ENCODE measurements at places on chromosomes 12 and 14. TPM values are rescaled to one million over a fixed set of nuclear protein-coding genes. Genes with fewer than 3 reads are reported as not detected.

DNA sequence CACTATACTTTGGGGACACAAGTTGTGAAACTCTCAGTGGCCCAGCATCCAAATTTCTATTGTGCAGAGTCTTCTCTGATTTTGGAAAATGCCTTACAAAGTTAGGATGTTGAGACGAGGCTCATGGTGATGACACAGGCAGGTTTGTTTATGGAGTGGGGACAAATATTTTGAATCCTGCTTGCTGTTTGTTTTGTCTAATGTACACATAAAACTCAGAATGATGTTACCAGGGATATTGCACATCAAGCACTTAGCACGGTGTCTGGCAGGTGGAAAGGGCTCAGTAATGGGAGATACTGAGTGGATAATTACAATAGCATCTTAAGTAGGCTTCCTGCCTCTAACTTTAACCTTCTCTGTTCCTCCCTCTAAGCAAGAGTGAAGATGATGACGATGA is 628.9 kb upstream of the TBX3 start:
- no peak for DNase-seq

DNA sequence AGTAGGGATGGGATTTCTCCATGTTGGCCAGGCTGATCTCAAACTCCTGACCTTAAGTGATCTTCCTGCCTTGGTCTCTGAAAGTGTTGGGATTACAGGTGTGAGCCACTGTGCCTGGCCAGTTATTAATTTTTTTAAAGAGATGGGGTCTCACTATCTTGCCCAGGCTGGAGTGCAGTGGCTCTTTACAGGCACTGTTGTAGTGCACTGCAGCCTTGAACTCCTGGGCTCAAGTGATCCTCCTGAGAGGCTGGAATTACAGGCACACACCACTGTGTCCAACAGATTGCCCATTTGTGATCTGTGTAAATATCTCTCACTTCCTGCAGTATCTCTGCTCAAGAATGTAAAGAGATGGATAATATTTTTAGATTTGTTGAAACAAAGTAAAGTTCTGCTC is 45.9 kb downstream of the PTPN11 start:
- DNase-seq, result no peak

- no peak for DNase-seq
These were observed 67.8 kb downstream of the AKAP6 start for GRCh38 chr14:32396885-32397284.

- no peak for DNase-seq
These were observed 2.0 kb downstream of the WNT5B start for GRCh38 chr12:1630827-1631591.

DNA sequence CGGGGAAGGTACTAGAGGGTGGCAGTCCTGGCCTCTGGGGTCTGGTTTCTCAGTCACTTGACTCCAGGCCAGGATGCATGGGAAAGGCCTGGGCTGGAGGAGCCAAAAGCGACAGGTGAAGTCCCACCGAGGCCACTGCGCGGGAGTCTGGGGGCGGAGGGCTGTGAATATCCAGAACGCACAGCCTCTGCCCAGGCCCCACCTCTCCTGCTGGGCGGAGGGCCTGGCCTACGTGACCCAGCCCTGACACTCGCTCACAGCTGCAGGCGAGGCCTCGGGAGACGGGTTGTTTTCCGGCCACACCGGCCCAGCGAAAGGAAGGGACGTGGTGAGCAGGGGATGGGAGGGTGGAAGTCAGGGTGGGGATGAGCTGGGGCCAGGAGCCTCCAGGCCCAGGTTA is 91.2 kb downstream of the RFLNA start:
- no peak for DNase-seq

GRCh38 chr12:31325524-31325875 is 450 bp downstream of the SINHCAF start:
- DNase-seq, result peak; percentile 17

DNA sequence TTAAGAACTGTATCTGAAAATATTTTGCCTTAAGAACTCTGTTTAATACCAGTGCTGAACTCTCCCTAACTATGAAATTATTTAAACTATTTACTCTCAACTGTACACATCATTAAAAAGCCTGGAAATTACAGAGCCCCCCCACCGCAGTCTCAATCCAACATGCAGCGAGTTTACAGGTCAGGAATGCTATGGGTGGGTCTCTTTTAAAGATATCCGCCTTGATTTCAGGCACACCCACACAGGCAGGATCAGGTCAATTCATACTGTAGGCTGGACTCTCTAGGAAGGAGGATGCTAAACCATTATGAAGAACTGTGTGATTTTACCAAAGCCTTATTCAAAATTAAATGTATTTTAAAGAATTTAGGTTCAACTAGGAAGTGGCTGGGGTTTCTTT is 16.5 kb downstream of the SPTLC2 start:
- no peak for DNase-seq

DNA sequence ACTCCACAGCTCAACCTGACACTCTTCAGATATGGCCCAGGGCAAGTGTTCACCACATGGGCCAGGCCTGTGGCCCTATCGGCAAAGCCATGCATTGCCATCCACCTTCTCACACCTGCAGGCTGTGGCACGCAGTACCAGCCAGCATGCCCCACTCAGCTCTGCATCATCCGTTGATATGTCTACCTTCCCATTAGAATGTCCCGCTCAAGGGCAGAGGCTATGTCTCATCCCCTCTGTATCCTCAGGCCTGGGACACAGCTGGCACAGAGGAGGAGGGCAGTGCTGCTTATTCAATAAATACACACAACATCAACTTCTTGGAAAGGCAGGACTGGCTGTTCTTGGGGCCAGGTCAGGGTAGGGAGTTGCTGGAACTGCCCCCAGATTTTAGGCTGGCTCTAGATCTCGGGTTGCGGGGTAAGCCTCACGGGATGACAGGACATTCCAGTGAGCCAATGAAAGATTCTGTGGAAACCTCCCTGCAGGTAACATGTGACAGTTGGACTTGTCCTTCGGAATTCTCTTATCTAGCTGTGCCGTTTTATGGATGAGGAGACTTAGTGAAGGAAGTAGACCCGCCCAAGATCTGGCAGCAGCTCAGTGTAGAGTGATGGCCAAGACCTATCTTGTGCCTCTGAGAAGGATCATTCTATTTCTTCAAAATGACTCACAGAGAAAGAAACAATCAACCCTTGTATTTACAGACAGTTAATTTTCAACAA is 25.6 kb downstream of the SYNE3 start:
- DNase-seq, result no peak

DNA sequence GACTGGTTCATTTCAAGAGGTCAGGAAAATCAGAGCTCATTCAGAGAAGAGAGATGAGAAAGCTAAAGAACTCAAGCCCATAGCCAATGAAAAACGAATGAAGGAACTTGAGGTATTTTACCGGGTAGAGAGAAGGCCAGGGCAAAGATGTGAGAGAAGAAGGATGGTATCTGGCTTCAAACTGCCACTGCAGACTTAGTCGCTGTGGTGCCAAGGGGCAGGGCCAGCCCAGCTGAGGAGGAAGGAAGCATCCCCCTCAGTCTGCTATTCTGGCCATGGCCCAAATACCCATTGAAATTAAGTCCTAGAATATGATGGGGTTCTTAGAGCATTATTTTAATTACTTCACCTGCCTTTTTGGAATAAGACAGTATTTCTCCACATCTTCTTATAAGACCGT is 69.2 kb downstream of the ANO2 start:
- no peak for DNase-seq

DNA sequence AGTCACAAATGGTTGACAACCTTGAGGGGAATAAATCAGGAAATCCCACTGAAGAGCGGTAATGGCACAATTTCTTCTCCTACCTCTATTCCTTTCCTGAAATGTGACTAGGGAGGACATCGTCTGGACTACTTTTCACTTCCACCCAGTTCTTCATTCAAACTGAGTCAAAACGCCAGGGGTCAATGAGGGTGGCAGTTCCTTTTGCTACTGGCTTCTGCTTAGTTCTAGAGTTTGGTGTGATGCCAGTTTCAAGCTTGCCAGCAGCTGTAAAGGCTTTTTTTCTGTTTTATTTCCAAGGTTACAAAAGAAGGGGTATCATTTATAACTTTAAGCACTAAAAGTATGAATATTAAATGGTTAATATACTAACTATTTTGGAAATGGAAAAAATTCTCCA is 286.5 kb downstream of the SOX5 start:
- DNase-seq, result no peak

GRCh38 chr12:114408471-114408885 is 2.5 kb upstream of the TBX5 start:
- DNase-seq, result no peak

- no peak for DNase-seq
These were observed 51.3 kb downstream of the WASHC4 start for GRCh38 chr12:105158876-105159275.

The MYH6 gene
- 0.03 TPM for total RNA-seq

The EEF1AKMT3 gene
- total RNA-seq, result 16.8 TPM

The LMO3 gene
- total RNA-seq, result 15.3 TPM

The CCDC196 gene
- 1.7 TPM for total RNA-seq

The KDM2B gene
- 10.0 TPM for total RNA-seq

The TNFAIP2 gene
- total RNA-seq, result 28.9 TPM
